ENCODE measurements at places on chromosomes 3 and 15.

- H3K27me3 ChIP-seq: no peaks in the 10 kb centered on the region
- no peaks in the 10 kb centered on the region for H3K4me1 ChIP-seq
- H3K27ac ChIP-seq: no peak overlapping the region
- DNase-seq: no peak
- no peaks in the 10 kb centered on the region for H3K36me3 ChIP-seq
- no peak overlapping the region for H3K4me3 ChIP-seq
Measured at GRCh38 chr15:38154837-38155236, 97.8 kb upstream of the SPRED1 start.

- H3K4me3 ChIP-seq: no peak overlapping the region
- peaks cover 6% of the 10 kb centered on the region for H3K4me1 ChIP-seq
- no peak for DNase-seq
- no peak overlapping the region for H3K27ac ChIP-seq
- no peaks in the 10 kb centered on the region for H3K36me3 ChIP-seq
- H3K27me3 ChIP-seq: no peaks in the 10 kb centered on the region
Measured at GRCh38 chr15:101121511-101122090, 130.2 kb downstream of the CHSY1 start.

GRCh38 chr15:62760538-62760937 is 282.0 kb upstream of the TPM1 start:
- no peaks in the 10 kb centered on the region for H3K27me3 ChIP-seq
- no peaks in the 10 kb centered on the region for H3K36me3 ChIP-seq
- no peak overlapping the region for H3K4me3 ChIP-seq
- H3K27ac ChIP-seq: no peak overlapping the region
- no peak for DNase-seq

DNA sequence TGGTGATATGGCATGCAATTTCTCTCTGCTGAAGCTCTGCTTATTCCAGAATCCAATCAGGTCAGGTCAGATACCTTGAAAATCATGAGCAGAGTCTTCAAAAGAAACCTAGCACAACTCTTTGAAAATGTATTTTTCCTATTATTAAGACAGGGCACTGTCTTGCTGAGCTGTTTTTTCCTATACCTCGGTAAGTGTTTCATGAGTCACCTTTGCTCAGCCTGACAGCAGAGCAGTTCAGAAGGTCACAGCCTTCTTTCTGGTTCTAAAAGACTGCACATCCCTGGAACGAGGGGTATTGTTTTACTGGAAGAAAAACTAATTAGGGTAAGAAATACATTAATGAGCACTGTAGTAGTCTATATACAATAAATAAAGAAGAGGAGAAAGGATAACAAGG is 422.0 kb downstream of the SOX2 start:
- H3K36me3 ChIP-seq: no peaks in the 10 kb centered on the region
- no peak overlapping the region for H3K27ac ChIP-seq
- H3K4me3 ChIP-seq: no peak overlapping the region
- H3K27me3 ChIP-seq: no peaks in the 10 kb centered on the region
- H3K4me1 ChIP-seq: no peaks in the 10 kb centered on the region

DNA sequence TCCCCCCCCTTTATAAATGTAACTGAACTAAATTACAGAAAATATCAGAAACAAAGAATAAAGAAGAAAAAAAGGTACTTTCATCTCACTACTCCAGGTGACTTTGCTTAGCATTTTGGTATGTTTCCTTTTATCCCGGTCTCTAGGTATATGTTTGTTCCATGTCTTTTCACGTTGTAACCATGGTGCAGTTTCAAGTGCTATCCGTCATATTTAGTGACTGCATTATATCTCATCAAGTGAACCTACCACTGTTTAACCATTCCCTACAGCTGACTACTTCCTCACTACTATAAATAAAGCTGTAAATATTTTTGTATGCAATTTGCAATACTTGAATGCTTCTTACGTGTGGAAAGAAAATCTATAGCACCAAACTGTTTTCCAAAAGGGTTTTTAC is 2.2 kb downstream of the BTBD1 start:
- H3K36me3 ChIP-seq: peaks cover 2% of the 10 kb centered on the region
- no peak overlapping the region for H3K27ac ChIP-seq
- no peaks in the 10 kb centered on the region for H3K27me3 ChIP-seq
- peak overlapping the region; percentile 92 for H3K4me3 ChIP-seq

DNA sequence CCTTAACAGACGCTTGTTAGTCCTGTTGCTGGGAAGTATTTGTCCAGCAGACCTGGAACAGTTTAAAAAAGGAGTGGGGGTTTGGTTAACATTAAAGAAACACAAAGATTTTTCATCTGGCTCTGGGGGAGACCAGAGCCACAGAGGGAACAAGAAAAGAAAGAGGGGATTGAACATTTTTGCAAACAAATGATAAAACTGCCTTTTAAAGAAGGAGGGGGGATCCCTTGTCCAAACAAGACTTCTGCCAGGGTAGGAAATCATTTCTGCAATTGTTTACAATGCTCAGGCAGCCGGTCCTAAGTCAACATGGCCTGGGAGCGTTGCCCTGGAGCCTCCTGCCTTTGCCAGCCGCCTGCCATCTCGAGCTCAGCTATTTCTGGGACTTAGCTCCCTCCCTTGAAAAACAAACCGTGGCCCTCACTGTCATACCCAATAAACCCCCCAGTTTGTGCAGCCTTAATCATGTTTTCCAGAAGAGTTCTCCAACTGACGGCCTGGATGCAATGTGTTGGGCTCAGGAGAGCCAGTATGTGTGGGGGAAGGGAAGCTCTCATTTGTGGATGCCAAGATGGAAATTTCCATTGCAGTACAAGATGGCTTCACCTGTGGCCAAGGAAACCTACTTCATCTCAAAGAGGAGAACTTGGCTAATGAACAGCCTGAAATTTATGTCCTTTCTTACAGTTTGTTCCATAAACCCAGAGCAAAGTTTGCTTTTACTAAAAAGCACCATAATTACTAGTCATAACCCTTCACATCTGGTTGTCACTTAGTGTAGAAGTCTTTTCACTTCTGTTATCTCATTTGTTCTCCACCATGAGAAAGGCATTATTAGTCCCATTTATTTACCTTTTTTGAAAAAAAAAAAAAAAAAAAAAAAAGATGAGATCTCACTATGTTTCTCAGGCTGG is 75.9 kb upstream of the RNU6-1 start:
- no peaks in the 10 kb centered on the region for H3K36me3 ChIP-seq
- no peak overlapping the region for H3K4me3 ChIP-seq
- H3K27ac ChIP-seq: no peak overlapping the region
- H3K4me1 ChIP-seq: no peaks in the 10 kb centered on the region

- H3K4me3 ChIP-seq: no peak overlapping the region
- no peak overlapping the region for H3K27ac ChIP-seq
- no peak for DNase-seq
- peaks cover 22% of the 10 kb centered on the region for H3K27me3 ChIP-seq
- peaks cover 5% of the 10 kb centered on the region for H3K4me1 ChIP-seq
- H3K36me3 ChIP-seq: no peaks in the 10 kb centered on the region
Measured at GRCh38 chr3:42980909-42981308, 1.8 kb downstream of the GASK1A start.

- no peak for DNase-seq
- H3K27me3 ChIP-seq: no peaks in the 10 kb centered on the region
- no peak overlapping the region for H3K27ac ChIP-seq
- peaks cover 28% of the 10 kb centered on the region for H3K36me3 ChIP-seq
- H3K4me3 ChIP-seq: no peak overlapping the region
Measured at GRCh38 chr3:172379372-172379771, 68.9 kb downstream of the GHSR start.

- no peak for DNase-seq
- no peaks in the 10 kb centered on the region for H3K27me3 ChIP-seq
Measured at GRCh38 chr15:28021281-28022039, 77.7 kb downstream of the OCA2 start.

DNA sequence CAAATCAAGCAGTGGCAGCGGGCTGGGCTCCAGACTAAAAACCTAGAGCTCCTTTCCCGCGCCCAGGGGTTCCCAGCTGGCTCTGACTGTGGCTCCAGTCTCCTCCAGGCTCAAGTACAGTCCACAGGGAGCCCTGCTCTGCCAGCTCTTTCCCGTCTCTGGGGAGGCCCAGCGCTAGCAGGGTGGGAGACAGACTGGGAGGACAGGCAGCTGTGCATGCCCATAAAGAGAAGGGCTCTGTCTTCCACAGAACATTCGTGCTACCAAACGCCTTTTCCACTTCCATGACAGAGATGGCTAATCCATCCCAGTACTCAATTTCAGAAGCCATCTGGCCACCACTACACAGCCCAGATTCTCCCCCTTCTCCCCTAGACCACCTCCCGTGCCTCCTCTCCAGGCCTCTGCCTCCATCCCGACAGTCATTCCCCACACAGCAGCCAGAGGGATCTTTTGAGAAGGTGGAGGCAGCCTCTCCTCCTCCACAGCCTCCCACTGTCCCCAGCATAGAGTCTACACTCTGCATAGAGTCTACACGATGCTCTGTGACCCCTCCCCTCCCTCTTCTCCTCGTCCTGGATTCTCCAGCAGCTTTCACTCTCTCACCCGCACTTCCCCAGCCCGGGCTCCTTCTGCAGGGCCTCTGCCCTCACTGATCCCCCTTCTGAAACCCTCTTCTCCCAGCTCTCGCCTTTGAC is 6.8 kb upstream of the DUSP7 start:
- no peaks in the 10 kb centered on the region for H3K27me3 ChIP-seq
- no peaks in the 10 kb centered on the region for H3K36me3 ChIP-seq
- no peak overlapping the region for H3K4me3 ChIP-seq
- no peak overlapping the region for H3K27ac ChIP-seq
- DNase-seq: no peak

DNA sequence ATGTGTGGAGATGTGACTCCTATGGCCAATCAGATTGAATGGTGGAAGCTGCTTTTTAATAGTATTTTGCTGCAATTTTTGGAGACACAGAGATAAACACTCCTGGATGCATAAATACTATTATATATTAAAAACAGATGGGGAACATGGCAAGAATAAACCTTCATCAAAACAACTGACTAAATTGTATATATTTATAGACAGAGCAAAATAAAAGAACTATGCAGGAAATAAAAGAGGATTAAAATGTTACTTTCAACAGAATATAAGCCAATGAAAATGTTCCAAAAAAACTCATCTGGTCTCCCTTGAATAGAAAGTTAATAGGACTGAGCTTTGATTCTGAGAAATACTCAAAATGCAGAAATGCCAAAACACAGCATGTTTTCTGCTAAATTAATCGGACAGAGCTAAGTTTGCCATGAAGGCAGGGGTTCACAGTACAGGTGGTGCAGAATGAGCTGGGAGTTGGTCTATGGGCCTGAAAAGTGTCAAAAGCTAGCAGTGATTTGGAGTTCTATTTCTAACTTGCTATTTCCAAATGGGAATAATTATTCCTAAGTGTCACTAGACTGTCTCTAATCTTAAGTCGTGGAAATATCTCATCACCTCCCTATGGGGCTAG is 227.2 kb downstream of the CNTN3 start:
- no peak for DNase-seq
- no peak overlapping the region for H3K27ac ChIP-seq
- H3K4me1 ChIP-seq: no peaks in the 10 kb centered on the region
- no peaks in the 10 kb centered on the region for H3K27me3 ChIP-seq
- H3K4me3 ChIP-seq: no peak overlapping the region

- no peaks in the 10 kb centered on the region for H3K4me1 ChIP-seq
- no peak overlapping the region for H3K4me3 ChIP-seq
- H3K36me3 ChIP-seq: no peaks in the 10 kb centered on the region
Measured at GRCh38 chr15:32870240-32871033, 152.6 kb downstream of the GREM1 start.

- peak overlapping the region; percentile 87 for H3K4me3 ChIP-seq
- H3K36me3 ChIP-seq: no peaks in the 10 kb centered on the region
- peak overlapping the region; percentile 65 for H3K27ac ChIP-seq
- no peaks in the 10 kb centered on the region for H3K27me3 ChIP-seq
Measured at GRCh38 chr3:149751551-149751950, 738 bp downstream of the COMMD2 start.

DNA sequence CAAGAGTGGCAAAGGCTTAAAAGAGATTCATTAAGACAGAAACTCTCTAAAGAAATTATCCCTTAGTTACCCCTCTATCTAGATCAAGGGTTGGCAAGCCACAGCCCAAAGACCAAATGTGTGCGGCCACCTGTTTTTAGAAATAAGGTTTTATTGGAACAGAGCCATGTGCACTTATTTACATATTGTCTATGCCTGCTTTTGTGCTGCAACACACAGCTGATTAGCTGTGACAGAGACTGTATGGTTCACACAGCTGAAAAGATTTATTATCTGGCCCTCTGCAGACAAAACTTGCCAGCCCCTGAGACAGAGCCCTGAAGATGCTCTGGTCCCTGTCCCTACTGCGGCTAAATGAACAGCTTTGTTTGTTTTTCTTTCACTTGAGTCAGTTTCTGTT is 88.1 kb downstream of the ADAMTS9 start:
- no peak overlapping the region for H3K27ac ChIP-seq
- no peaks in the 10 kb centered on the region for H3K27me3 ChIP-seq
- no peak for DNase-seq
- H3K4me1 ChIP-seq: no peaks in the 10 kb centered on the region
- H3K4me3 ChIP-seq: no peak overlapping the region
- no peaks in the 10 kb centered on the region for H3K36me3 ChIP-seq

DNA sequence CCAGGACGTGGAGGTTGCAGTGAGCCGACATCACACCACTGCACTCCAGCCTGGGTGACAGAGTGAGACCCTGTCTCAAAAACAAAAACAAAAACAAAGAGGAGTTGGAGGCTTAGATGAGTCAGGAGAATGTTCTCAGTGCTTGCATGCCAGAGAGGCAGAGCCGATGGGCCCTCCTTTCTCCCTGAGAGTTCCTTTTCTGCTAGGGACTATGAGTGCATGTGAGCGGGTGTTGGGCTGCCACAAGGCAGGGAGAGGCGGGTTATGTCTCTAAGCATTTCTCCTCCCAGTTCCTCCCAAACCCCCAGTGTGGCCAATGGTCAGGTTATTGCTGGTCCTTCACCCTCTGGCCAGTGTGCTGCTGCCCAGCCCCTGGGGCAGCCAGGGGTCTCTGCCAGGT is 45.1 kb downstream of the RTP1 start:
- DNase-seq: no peak
- no peak overlapping the region for H3K27ac ChIP-seq
- no peaks in the 10 kb centered on the region for H3K27me3 ChIP-seq
- H3K4me1 ChIP-seq: no peaks in the 10 kb centered on the region
- no peaks in the 10 kb centered on the region for H3K36me3 ChIP-seq
- H3K4me3 ChIP-seq: no peak overlapping the region

DNA sequence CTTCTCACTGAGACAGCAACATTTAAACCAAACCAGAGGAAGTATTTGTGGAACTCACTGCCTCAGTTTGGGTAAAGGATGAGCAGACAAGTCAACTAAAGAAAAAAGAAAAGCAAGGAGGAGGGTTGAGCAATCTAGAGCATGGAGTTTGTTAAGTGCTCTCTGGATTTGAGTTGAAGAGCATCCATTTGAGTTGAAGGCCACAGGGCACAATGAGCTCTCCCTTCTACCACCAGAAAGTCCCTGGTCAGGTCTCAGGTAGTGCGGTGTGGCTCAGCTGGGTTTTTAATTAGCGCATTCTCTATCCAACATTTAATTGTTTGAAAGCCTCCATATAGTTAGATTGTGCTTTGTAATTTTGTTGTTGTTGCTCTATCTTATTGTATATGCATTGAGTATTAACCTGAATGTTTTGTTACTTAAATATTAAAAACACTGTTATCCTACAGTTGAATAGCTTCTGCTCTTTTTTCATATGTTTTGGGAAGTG is 23.3 kb downstream of the CLDN18 start:
- no peaks in the 10 kb centered on the region for H3K4me1 ChIP-seq
- no peak overlapping the region for H3K27ac ChIP-seq
- no peaks in the 10 kb centered on the region for H3K27me3 ChIP-seq
- no peak overlapping the region for H3K4me3 ChIP-seq
- no peaks in the 10 kb centered on the region for H3K36me3 ChIP-seq

- no peak overlapping the region for H3K27ac ChIP-seq
- no peak for DNase-seq
- no peaks in the 10 kb centered on the region for H3K36me3 ChIP-seq
- no peaks in the 10 kb centered on the region for H3K27me3 ChIP-seq
Measured at GRCh38 chr3:43036621-43037423, 57.7 kb downstream of the GASK1A start.

Data from effector memory CD4-positive, alpha-beta T cell (primary cell).